Smooth muscle cell of the coronary artery (primary cell): ENCODE measurements at places on chromosomes 11 and 22. TPM values are rescaled to one million over a fixed set of nuclear protein-coding genes. Genes with fewer than 3 reads are reported as not detected.

C22orf31 gene
- total RNA-seq, result 0.35 TPM in 1 of 2 replicates, not detected in the other

MRGPRE gene
- not detected in 2 replicates for total RNA-seq

TMPRSS4 gene
- not detected in 2 replicates for total RNA-seq

RASD2 gene
- total RNA-seq, result not detected in 2 replicates

TEX54 gene
- total RNA-seq, result not detected in 2 replicates

PKNOX2 gene
- 1.4 and 3.5 TPM in 2 replicates for total RNA-seq

MED17 gene
- total RNA-seq, result 17.5 and 18.7 TPM in 2 replicates

PKP3 gene
- 0.12 and 0.60 TPM in 2 replicates for total RNA-seq

OR10D3 gene
- total RNA-seq, result not detected in 2 replicates
